ENCODE measurements at places on chromosomes 4 and X.

DNA sequence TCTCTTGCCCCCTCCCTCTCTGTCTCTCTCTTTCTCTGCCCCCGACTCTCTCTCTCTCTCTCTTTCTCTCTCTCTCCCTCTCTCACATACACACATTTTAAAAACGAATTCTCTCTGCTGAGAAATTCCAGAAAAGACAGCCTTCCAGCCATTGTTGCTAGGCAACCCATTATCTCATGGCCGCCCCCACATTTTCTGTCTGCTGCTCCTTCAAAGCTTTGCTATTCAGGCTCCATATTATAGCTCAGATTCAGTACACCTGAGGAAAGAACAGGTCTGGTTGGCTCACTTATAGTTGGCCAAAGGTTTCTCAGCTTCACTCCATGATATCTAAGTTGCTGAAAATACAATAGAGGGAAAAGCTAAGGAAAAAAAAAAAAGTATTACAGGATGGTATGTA, 174.4 kb upstream of the RADX start:
- DNase-seq = peak; percentile 4

- DNase-seq = no peak
Observed at GRCh38 chr4:12393631-12394262, 965.1 kb upstream of the HS3ST1 start.

DNA sequence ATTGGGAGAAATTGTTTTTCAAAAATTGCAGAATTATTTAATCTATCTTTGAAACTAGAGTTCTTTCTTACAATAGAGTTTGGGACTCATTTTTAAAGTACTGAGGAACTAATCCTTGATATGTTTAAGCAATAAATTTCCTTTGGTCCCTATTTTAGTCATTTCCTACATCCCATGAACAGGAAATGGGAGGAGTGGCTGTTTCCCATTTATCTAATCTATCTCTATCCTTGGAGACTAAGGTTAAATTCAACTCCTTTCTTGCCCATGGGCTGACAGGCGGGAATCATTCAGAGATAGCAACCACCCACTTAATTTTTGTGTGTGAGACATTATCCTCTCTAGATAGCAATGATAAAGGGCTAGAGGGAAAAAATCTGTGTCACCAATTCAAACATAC, 131.6 kb upstream of the EMCN start:
- no peak for DNase-seq

DNA sequence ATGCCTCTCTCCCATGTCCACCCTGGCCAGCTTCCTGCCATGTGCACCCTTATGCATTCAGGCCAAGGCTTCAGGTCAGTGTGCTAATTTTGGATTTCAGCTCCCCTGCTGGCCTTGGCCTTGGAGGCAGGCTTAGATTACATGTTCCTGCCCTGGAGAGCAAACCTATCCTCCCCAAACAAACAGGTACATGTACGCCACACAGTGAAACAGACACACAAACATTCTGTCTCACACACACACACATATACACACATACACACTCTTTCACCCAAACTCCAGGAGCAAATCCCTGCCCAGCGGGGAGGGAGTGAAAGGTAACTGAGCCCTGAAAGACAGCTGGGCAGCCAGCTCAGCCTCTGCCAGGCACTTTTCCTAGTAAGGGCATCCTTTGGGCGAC, 62.7 kb upstream of the ARHGAP36 start:
- no peak for DNase-seq

DNA sequence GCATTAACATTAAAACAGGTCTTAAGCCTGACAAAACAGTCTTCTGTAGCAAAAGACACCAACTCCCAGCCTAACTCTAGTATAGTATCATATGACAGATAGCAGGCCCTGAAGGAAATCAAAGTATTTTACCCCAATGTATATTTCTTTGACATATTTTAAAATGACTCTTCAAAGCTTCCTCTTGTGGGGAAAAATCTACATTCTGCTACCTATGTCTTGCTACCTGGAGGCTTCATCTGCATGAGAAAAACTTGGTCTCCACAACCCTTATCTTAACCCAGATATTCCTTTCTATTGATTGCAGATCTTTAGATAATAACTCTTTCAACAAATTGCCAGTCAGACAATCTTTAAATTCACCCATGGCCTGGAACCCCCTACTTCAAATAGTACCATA, 1620.4 kb downstream of the PCDH7 start:
- no peak for DNase-seq

DNA sequence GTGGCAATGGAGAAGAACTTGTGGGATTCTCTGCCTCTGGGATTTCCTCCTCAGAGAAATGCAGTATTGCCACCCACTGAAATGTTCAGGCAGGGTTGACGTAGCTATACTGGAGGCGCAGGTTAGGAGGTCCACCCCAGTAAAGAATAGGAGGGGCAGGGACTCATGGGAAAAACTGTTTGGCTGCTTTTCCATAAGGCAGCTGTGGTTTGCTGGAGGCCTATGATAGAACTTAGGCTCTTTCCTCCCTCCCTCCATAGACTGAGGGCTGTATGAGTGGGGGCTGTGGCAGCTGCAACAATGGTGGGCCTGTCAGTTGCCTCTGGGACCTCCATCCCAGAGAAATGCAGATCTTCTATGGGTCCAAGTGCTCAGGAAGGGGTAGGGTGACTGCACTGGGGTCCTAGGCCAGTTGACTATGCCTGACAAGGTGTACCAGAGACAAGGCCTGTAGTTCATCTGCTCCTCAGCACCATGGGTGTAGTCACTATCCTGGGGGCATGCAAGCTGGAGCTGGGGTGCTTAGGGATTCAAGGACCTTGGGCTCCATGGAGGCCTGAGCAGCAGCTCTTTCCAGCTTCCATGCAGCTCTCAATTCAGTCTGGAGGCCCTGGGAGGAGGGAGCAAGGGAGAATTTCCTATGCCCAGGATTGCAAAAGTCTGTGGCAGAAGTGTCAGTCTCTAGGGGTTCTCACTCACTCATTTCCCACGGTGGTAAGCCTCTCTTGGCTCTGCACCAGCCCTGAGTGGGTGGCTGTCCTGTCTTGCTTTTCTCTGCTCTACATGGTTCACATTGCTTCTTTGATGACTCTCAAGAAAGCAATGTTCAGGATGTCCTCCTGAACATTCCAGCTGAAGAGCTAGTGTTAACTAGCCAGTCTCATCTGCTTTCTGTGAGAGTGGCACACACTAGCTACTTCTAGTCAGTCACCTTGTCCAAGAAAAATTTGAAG, 353.0 kb downstream of the IDS start:
- DNase-seq = no peak

DNA sequence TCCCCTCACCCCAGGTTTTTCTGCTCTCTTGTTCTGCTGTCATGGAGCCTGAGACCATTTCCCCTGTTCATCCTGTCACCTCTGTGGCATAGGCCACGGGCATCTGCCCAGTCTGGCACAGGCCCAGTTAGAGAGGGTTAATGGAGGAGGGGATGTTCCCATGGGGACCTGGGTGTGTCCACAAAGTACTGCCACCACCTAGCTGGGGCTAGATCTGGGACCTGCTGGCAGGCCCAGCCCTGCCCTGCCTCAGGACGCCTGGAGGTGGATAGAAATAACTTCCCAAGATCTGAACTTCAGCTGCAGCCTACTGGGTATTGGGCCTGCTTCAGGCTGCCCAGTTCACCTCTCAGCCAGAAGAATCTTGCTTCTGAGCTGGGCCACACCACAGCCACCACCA, 13.5 kb downstream of the EFNB1 start:
- DNase-seq = no peak

DNA sequence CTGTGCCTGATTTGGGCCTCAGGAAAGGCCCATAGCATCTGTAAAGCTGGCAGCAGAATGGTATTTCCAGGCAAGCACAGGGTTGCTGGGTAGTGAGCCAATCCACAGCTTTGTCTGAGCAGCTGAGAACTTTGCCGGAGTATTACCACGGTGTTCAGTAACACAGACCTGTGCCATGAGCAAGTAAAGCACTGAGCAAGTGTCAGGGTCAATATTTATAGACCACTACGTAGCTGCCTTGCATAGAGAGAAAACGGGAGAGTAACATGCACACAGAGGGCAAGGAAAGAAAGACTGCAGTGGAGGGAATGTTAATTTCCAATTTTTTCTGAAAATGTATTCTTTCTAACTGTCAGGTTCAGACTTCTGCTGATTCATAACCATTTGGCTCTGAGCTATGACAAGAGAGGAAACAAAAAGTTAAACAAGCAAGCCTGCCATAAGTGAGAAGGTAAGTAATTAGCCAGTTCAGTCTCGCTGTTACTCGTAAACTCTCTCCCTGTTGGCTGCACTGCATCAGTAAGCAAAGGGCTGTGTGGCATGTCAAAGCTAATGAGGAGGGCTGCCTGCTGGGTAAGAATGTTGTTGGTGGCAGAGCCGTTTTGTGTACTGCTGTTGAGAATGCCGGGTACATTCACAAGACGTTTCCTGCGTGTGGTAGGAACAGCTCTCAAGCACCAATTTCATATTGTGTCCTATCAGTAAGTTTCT, 238.1 kb downstream of the BMPR1B start:
- peak; percentile 70 for DNase-seq

GRCh38 chr4:3868211-3869173, 102.3 kb downstream of the ADRA2C start:
- DNase-seq = no peak

GRCh38 chrX:2863646-2864045, 34.9 kb downstream of the GYG2 start:
- DNase-seq = no peak

DNA sequence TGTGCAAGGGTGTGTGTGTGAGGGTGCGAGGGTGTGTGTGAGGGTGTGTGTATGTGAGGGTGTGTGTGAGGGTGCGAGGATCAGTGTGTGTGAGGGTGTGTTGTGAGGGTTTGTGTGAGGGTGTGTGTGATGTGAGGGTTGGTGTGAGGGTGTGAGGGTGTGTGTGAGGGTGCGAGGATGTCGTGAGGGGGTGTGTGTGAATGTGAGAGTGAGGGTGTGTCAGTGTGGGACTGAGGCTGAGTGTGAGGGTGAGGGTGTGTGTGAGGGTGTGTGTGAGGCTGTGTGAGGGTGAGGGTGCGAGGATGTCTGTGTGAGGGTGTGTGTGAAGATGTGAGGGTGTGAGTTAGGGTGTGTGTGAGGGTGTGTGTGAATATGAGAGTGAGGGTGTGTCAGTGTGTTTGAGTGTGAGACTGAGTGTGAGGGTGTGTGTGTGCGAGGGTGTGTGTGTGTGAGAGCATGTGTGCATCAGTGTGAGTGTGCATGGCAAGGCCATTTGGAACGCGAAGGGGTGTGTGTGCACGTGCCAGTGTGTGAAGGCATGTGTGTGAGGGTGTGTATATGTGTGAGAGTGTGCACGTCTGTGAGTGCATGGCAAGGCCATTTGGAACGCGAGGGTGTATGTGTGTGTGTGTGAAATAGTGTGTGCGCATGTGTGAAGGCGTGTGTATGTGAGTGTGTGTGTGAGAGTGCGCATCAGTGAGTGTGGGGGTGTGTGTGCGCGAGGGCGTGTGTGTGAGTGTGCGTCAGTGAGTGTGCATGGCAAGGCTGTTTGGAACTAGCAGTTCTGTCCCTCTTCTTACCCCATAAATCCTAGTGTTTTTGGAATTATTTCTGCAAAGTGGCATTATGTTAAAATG, 69.8 kb downstream of the RGS12 start:
- DNase-seq = no peak
